ENCODE measurements at places on chromosomes 3 and 15. TPM values are rescaled to one million over a fixed set of nuclear protein-coding genes. Genes with fewer than 3 reads are reported as not detected.

GRCh38 chr3:190517687-190518086 lies 3.8 kb downstream of the IL1RAP start:
- ATAC-seq: no peak

- ATAC-seq: no peak
Observed at GRCh38 chr15:40986820-40987219, 33.5 kb downstream of the CHAC1 start.

GRCh38 chr3:73813291-73813690 lies 188.6 kb upstream of the PDZRN3 start:
- no peak for ATAC-seq

The PRSS50 gene
- total RNA-seq: 0.11 TPM

The GCHFR gene
- total RNA-seq: 50.4 TPM

The ZBED2 gene
- total RNA-seq: 664 TPM
